Stimulated activated CD8-positive, alpha-beta memory T cell treated with anti-CD3 and anti-CD28 coated beads, Interleukin-4, amount 100 ng/mL, for 1 hour (primary cell): ENCODE measurements at places on chromosomes 5 and 9.

- no peak for DNase-seq
Observed at GRCh38 chr5:426392-426976, 16.5 kb upstream of the EXOC3 start.

- DNase-seq: no peak
Observed at GRCh38 chr5:92927291-92927778, 653.7 kb downstream of the NR2F1-AS1 start.

- DNase-seq: no peak
Observed at GRCh38 chr9:26413611-26414010, 479.0 kb downstream of the CAAP1 start.

GRCh38 chr9:21904371-21904770 lies 89.8 kb downstream of the CDKN2A start:
- no peak for DNase-seq

DNA sequence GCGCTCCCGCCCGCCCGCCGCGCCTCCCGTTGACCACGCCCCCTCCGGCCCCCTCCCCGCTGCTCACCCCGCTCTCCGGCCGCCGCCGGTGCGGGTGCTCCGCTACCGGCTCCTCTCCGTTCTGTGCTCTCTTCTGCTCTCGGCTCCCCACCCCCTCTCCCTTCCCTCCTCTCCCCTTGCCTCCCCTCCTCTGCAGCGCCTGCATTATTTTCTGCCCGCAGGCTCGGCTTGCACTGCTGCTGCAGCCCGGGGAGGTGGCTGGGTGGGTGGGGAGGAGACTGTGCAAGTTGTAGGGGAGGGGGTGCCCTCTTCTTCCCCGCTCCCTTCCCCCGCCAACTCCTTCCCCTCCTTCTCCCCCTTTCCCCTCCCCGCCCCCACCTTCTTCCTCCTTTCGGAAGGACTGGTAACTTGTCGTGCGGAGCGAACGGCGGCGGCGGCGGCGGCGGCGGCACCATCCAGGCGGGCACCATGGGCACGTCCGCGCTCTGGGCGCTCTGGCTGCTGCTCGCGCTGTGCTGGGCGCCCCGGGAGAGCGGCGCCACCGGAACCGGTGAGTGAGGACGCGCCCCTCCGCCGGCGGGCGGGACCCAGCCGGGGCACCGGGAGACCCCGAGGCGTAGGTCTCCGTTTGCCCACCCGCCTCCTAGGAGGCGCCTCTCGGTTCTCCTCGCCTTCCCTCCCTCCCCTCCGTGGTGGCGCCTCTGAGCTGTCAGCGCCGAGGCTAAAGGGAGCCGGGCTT lies at the start of gene VLDLR:
VLDLR (plus strand) TSS at position 66 of the 739 bp plus-strand sequence; CDS start at position 469, 403 bp downstream.
- DNase-seq: no peak

- no peak for DNase-seq
Observed at GRCh38 chr9:107471552-107471951, 18.0 kb downstream of the KLF4 start.

DNA sequence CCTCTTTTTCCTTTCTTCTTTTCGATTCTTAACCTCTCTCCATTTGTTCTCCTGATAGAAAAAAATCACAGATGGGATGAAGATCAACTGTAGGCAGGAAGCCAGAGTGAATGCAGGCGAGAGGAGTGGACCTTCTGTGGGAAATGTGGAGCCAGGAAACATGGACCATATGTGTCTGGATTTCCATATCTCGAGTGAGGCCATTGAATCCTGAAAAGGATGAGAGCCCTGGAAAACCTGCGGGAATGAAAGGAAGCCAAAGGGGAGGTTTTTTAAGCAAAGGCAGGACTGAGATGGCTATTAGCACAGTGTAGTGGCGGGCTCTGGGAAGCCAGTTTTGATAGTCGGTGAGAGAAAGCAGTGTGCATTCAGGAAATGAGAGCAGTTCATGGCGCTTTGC lies 139.5 kb upstream of the C9orf72 start:
- DNase-seq: no peak

GRCh38 chr5:37860206-37860605 lies 20.4 kb upstream of the GDNF start:
- no peak for DNase-seq

DNA sequence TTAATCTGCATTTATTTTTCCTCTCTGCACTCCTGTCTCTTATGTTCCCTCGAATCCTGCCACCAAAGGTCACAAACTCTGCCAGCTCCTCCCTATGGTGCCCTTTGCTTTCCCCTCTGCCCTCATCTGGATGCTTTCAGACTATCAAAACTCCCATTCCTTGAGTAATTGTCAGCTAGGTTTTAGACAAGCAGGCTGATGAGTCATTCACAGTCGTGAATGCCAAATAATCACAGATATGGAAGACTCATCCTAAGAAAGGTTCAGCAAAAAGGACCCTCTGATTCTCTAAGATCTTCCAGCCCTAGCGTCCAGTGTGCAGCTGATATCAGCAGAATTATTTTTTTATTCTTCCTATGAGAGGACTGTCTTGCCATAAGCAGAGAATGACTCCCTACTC lies 104.5 kb upstream of the NUDT12 start:
- no peak for DNase-seq

- no peak for DNase-seq
Observed at GRCh38 chr5:38473008-38473407, 83.4 kb downstream of the LIFR start.

GRCh38 chr9:98810102-98810842 lies 2.8 kb downstream of the GALNT12 start:
- no peak for DNase-seq

DNA sequence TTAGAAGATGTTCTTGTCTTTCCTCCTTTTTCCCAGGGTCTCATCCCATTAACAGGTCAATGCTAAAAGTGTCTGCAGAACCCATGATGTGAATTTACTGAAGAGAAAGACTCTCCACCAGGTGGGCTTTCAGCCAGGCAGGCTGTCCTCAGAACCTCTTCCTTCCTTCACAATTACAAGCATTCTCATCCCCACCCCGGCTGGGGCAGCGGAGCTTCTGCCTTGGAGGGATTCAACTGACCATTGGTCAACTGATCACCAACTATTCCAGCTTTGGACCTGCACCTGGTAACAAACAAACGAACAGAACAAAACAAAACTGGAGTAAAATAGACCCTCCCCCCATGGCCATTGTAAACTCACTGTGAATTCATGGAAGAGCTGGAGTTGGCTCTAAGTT lies 12.6 kb downstream of the IL9 start:
- no peak for DNase-seq

DNA sequence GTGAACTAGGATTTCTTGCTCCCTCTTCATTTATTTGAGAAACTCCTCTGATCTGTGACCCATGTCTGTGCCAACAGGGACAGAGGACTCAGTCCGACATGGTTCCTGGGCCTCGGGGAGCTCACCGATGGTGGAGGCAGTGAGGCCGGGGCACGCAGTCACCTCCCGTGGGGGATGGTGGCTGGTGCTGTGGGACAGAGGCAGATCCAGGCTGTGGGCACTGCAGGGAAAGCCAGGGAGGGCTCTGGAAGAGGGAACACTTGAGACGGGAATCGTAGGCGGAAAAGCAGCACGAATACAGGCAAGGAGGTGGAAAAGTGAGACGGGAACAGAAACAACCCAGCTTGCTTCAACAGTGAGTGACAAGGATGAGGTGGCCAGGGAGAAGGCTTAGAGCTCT lies 127.8 kb downstream of the GABBR2 start:
- DNase-seq: no peak

GRCh38 chr5:116498503-116499048 lies 76.0 kb downstream of the SEMA6A start:
- DNase-seq: no peak

- no peak for DNase-seq
Observed at GRCh38 chr9:38362852-38363588, 29.5 kb upstream of the ALDH1B1 start.

- no peak for DNase-seq
Observed at GRCh38 chr5:31193591-31194467, at the start of gene CDH6. TSS of gene CDH6 (plus strand) at chr5:31193686. CDS start at chr5:31267474, 73,788 bp downstream.

DNA sequence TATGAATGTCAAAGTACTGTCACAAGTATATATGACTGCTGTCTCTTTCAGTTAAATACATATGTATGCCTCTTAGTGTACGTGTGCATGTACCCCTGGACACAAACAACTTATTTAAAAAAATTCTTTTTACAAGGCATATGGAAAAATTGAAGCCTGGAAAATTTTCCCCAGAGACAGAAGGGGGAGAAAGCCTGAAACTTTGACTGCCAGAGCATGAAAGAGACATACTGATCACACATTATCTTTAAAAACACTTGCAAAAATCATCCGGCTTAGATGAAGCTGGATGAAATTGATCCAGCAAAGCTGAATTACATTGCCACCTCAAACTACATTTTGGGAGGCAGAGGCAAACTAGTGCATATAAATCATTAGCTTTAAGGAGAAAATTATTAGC lies 88.0 kb upstream of the NFIB start:
- no peak for DNase-seq

GRCh38 chr5:31476738-31477141 lies 55.2 kb downstream of the DROSHA start:
- DNase-seq: no peak

- no peak for DNase-seq
Observed at GRCh38 chr5:130096483-130096882, 192.2 kb downstream of the CHSY3 start.

DNA sequence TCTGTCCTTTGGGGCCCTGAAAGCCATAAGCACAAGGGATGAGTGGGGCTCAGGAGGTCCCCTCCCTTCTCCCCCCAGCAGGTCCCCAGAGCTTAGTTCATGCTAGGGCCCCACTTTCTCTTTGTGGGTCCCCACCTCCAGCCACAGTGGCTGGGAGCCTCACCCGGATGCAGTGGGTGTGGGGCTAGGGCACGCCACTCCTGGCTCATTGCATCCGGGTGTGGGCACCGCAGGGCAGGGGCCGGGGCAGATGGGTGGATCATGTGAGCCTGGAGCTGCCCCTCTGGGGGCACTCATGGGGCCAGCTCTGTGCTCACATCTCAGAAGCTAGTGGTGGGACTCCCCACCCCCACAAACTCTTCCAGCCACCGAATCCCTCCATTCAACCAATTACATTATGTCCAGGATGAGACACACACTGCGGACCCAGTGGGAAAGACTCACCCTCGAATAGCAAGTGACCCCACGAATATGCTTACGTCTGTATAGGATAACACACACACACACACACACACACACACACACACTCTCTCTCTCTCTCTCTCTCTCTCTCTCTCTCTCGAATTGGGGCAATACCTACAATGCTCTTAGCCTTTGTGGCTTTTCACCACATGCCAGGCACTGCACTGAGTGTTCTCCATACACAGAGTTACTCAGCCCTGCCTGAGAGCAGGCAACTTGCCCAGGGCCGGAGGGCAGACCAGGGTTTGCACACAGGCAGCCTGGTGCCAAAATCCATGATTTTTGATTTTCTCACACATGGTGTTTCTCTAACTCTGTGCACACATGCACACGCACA lies 16.8 kb upstream of the PHYKPL start:
- DNase-seq: no peak

DNA sequence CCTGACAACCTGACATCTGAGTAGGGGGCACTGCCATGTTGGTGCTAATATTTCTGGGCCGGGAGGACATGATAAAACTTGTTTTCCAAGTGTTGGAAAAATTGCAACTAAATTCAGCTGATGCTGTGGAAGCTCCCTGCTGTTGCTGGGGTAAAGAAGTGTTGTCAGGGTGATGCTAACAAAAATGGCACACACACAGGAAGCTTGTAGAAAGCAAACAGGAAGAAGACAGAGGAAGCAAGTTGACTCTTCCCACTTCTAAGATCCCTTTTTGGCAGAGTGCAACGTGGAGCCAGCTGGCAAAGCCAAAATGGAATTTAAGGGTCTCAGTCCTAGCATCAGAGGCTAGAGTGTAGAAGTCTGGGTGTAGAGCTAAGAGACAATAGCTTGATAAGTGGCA lies 11.3 kb upstream of the RIOK2 start:
- no peak for DNase-seq

DNA sequence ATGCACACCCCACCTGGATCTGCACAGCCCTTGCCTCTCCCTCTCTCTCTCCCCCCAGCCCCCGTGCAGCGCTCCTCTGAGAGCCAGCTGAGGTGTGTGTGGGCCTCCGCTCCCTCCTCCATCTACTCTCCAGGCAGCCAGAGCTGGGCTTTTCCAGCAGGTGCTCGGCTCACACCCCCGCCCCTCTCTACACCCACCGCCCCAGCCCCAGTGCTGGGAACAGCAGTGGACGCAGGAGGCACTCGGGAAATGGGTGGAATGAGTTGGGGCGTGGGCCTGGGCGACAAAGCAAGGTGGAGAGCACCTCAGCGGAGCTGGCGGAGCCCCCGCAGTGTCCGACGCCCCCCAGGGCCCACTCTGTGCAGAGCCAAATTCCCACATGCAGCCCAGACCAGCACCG lies 13.3 kb upstream of the LHX3 start:
- DNase-seq: no peak

GRCh38 chr9:94911211-94911610 lies 184.7 kb downstream of the AOPEP start:
- no peak for DNase-seq

- no peak for DNase-seq
Observed at GRCh38 chr5:147454996-147455677, 54.7 kb downstream of the DPYSL3 start.

DNA sequence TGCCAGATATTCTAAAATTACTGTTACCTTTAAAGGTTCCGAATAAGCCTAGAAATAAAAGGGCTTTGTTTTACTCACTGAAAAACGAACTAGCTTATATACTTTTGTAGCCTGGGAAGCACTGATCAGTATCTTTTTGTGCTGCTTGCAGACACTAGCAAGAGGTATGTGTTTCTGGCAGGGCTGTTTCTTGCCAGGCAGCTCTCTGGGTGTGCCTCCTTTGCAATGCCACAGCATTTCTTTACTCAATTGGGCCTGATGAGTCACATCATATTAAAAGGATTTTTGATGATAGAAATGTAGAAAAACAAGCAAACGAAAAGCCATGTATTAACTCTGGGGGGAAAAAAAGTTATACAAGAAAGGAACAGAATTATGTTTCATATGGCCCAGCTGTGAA lies 35.6 kb downstream of the CD180 start:
- DNase-seq: no peak

GRCh38 chr5:41925555-41925951 lies 472 bp downstream of the FBXO4 start:
- DNase-seq: no peak

- no peak for DNase-seq
Observed at GRCh38 chr9:95311961-95312360, 5.5 kb downstream of the FANCC start.

GRCh38 chr5:82355496-82355895 lies 77.3 kb upstream of the RPS23 start:
- no peak for DNase-seq

- peak; percentile 20 for DNase-seq
Observed at GRCh38 chr9:93302586-93303257, 118.8 kb downstream of the WNK2 start.

DNA sequence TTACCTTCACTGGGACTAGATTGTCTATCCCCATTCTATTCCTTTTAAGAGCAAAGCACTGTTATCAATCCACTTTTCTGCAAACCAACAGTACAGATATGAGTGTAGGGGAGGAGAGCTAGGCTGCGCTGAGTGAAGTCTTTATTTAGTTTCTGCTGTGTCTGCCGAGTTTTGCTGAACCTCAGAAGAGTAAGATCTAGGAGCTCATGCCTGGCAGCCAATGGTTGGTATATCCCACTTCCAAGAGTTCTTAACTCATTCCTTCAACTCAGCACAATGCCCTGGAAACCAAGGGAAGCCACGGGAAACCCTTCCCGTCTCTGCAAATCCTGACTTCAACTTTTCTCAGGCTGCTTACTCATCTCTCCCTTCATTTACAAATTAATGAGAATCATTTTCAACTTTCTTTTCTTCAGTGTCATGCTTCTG lies 58.0 kb upstream of the JAK2 start:
- no peak for DNase-seq
